ENCODE measurements at places on chromosomes 6 and 20.

DNA sequence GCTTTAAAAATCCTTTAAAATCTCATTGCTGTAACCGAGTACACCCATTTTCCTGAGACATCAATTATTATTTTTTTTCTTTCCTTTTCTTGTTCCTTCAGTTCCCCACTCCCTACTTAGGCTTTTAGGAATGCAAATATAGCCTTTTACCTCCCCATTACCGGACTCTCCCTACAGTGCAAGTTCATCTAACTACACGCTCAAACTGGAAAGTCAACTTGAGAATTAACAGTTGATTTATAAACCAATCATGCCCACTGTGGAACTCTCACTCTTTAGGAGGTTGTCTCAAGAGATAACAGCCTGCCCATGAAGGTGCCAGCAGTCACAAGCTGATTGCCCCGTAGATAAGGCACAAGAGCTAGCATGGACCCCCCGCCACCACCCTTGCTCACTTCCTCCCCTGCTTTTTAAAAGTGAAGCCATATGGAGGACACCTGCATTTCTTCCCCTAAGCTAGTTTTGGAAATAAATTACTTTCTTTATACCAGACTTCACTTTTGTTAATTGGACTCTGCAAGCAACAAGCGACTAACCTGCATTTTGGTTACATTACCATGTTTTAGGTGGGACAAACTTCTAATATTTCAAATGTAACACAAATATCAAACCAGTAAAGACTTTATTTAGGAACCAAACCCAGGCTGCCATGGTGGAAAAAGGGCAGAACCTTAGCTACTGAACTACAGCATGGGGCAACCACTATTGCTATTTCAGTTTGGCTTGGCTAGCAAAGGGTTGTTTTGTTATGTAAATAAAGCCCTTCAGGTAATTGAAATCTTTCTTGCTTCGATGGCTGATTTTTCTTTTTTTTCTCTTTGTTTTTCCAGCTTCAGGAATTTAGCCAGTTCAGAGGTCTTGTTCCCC is 34.9 kb downstream of the UBD start:
- DNase-seq = no peak

DNA sequence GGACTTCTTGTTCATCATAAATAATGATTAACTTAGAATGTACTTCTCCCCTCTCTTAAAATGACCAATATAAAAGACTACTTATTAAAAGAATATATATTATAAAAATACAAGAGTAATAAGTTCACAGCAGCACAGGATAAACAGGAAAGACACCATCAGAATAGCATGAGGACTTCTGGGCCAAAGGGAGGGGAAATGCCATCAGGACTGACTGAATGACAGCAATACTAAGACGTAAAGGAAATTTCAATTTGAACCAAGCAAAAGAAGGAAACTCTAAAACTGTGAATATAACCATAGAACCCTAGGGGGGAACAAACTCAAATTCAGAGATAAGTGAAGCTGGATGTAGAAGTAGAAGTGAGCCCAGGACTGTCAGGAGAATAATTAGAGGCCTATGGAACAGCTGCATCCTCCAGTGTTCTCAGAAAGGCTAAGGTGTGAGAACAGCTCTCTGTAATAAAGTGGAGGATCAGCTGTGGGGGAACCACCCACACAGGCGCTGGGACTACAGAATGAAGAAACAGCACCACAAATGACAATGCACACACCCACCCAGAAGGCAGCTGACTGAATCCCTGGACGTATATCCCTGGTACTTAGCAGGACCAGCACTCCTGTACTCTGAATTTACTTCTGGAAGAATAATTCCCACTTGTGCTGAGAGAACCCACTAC is 37.8 kb downstream of the ZHX3 start:
- DNase-seq = no peak

DNA sequence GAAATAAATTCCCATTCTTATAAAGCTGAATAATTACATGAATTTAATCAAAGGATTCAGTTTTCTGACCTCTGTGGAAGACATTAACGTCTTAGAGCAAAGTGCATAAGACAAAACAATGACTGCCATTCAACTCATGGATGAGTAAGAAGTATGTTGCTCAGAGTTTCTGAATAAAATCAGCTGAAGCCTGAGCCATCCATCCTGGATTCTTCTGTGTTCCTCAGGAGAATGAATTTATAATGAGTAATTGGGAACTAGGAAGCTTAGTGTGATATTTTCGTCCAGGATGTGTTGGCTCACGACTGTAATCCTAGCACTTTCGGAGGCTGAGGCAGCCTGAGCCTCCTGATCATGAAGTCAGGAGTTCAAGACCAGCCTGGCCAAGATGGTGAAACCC is 62.8 kb downstream of the PERP start:
- DNase-seq = no peak

DNA sequence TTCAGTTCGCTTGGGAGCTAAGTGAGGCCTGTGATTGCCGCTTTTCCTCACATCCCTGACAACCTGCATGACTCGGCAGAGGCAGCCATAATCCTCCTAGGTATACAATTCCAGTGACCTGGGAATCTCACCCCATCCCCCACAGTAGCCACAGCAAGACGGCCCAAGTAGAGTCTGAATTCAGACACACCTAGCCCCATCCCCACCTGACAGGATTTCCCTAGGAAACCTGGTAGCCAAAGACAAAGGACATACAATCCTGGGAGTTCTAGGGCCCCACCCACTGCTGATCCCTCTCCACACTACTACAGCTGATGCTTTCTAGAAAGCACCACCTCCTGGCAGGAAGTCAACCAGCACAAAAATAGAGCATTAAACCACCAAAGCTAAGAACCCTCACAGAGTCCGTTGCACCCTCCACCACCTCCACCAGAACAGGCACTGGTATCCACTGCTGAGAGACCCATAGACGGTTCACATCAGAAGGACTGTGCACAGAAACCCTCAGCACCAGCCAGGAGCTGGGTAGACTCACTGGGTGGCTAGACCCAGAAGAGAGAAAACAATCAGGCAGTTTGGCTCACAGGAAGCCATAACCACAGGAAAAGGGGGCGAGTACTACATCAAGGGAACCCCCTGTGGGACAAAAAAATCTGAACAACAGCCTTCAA is 17.9 kb upstream of the RUNX2 start:
- DNase-seq = no peak

DNA sequence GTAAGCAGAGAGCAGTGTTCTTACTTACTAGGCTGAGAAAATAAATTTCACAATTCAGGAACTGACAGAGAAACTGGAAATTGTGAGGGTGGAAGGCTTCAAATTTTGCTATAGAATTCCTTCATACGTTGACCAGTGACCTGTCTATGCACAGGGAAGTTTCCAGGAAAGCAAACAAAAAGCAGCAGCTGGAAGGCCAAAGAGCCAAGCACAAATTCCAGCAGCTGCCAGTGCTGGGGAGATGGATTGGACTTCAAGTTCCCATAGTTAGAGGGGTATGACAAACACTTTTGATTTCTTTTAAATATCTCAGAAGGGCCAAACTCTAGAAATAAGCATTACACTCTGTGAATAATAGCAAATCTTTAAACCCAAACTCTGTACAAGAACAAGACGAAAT is 299.1 kb upstream of the KCNQ5 start:
- DNase-seq = no peak

DNA sequence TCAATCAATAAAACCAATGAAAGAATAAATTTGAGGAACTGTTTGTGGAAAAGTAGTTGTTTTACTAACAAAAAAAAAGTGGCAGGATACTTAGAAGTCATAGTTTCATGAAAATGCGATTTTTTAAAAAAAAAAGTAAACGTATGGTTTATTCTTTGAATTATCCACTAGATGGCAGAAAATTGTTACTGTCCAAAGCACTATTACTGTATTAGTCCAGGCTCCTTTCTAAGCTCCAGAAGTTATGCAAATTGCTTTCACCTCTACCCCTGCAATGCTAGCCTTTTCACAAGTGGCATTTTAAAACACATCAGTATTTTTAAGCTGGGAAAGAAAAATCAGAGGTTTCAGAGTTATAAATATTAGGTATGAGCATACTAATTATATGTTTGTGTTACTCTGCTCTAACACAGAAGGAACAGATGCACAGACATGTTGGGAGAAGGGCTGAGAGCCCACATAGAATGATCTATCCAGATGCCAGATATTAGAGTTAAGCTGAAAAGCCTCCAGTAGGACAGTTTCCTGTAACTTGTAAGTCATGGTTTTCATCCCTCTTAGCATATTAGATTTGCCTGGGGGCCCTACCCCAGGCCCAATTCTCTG is 63.9 kb downstream of the FHL5 start:
- DNase-seq = no peak

DNA sequence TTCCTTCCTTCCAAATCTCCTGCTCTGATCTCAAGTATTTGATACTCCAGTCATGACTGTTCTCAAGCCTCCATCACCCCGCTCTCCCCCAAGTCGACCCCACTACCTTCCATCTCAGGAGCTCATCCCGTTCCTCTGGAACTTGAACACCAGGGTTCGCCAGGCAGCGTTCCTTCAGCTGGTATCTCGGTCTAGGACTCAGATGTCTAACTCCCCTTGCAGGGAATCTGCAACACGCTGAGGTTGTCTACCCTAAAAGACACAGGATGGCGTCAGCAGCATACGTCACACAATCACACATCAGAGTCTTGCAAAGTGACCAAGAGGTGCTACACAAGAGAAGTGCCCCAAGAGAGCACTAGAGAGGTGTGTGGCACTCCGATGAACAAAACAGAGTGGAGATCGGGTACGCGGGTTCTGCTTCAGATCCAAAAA is 706 bp downstream of the ZNF184 start:
- DNase-seq = peak; percentile 45

- no peak for DNase-seq
Observed at GRCh38 chr6:34374069-34374468, 18.4 kb downstream of the NUDT3 start.

DNA sequence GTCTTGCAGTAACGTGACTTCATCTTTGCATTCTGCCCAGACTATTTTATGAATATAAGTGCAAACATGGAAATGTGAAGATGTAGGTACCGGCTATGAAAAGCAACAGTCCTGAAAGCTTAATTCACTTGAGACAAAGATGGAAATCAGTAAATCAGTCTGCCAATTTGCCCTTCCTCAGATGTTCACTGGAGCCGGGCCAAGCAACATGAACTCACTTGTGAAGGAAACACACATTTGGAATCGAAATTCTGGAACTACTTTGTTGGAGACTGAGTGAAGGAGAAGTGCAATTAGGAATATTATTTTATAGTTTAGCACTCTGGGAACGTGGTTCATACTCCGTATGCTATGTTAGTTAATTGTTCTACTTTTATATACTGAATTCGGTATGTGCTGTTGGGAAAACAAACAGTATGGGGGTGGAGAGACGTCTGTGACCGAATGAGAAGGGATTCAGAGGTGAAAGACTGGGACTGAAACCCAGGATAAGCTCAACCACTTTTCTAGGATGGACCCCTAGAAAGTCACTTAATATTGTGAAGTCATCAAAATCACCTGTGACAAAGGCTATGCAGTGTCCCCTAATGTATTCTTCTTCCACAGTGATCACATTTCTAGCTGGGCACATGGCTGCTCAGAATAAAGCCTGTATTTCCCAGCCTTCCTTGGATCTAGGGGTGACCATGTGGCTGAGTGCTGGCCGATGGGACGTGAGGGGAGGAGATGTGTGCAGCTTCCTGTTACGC is 95.5 kb downstream of the PREX1 start:
- DNase-seq = no peak

DNA sequence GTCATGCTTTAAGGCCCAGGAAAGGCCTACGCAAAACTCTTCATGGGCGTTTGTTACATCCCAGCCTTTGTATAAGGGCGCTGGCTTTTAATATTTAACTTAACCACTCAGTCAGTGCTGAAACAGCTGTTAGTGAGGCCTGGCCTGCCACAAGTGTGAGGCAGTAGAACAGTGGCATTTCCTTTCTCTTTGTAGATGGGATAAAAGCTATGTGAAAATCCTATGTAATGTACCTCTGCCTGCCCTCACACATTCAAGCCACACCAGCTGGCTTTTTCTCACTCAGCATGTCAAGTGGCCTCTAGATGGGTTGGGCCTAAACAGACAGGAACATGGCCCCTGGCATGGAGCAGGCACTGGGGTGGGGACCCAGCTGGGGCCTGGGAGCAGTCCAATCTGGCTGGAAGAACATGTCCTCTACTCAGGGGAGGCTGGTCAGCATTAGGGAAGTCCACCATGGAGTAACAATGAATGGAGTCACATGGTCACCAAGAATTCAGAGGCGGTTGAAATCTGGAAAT is 20.7 kb downstream of the CGA start:
- no peak for DNase-seq

GRCh38 chr20:17226410-17227218 is at the start of gene PCSK2:
TSS of gene PCSK2 (plus strand) at chr20:17227040. CDS start at chr20:17227306, 266 bp downstream.
- peak; percentile 24 for DNase-seq

GRCh38 chr20:25541676-25542075 is 43.7 kb downstream of the NINL start:
- DNase-seq = no peak

GRCh38 chr6:55141611-55142010 is 32.7 kb upstream of the HCRTR2 start:
- DNase-seq = no peak

Data from psoas muscle (tissue), 8 donors.